HT1080 (cell line): ENCODE measurements at places on chromosomes 7 and 10. TPM values are rescaled to one million over a fixed set of nuclear protein-coding genes. Genes with fewer than 3 reads are reported as not detected.

Gene ASAH2
- total RNA-seq: 1.6 and 3.0 TPM in 2 replicates

Gene ACSM6
- not detected in 2 replicates for total RNA-seq

Gene SPDYE9
- not detected in 2 replicates for total RNA-seq

Gene HDAC9
- total RNA-seq: 9.6 and 16.1 TPM in 2 replicates

Gene COL13A1
- 105 and 114 TPM in 2 replicates for total RNA-seq

Gene SORBS1
- 0.50 and 0.76 TPM in 2 replicates for total RNA-seq

Gene ERVW-1
- not detected in 2 replicates for total RNA-seq

Gene MKRN1
- total RNA-seq: 43.3 and 48.1 TPM in 2 replicates
